ENCODE measurements at places on chromosomes 5 and 9.

DNA sequence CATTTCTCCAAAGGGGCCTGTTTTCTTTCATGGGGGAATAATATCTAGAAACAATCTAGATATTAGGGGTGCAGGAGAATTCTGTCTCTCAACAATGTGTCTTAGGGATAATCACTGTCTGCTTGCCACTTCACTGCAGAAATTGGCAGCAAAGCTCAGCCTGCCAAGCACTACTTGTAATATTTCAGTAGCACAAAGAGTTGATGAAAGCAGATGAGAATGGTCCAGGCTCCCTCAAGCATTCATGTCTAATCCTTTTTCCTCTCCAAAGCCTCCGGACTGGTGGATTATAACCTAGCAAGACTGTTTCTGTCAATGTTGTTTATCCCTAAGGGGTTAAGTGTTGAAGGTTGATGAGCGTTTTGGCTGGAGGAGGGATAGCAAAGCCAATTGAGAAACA lies 13.3 kb upstream of the MPDZ start:
- DNase-seq = no peak

GRCh38 chr9:93136011-93136440 lies 2.0 kb upstream of the NINJ1 start:
- DNase-seq = no peak

GRCh38 chr5:79269733-79270166 lies 33.8 kb downstream of the JMY start:
- no peak for DNase-seq

DNA sequence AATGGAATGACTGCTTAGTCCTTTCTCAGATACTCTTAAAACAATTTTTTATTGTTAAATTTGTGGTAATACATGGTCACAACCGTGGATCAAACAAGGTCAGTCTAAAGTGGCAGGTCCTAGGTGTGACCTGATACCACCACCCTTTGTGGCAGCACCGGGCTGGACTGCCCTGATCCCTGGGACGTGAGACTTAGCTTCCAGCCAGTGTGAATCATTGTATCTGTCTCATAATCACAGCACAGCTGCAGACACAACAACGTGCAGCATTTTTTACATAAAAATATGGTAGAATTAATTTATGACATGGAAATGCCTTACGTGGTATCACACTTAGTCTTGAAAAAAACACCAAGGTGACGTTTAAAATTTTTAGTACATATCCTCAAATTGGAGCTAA lies 7.8 kb downstream of the TOR1B start:
- no peak for DNase-seq

DNA sequence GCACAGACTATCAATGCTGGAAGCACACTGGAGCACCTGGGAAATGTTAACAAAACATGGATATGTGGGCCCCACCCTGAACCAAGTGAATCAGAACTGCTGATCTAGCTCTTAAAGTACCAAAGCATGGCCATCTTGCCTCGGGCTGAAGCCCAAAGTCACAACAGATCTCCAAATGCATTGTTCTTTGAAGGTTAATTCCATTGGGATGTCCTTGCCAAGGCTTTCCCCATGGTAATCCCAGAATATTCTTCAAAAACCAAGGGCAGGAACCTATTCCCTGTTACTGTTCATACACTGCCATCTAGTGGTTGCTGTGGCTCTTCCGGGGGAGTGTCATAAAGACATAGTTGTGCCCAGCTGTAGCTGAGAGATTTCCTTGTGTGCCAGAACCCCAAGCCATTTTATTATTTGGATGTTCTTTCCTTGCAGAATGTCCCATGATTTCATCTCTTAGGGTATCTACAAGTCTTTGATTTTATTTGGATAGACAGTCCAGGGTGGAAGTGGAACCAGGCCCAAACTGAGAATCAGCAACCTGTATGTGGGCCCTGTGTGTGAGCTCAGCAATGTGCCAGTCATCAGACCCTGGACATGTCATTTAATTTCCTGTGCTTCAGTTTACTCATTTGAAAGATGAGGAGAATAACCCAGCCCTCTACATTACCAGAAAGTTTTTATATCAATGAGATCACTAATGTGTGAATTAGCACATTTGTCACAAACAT lies 290.0 kb downstream of the ACTL7B start:
- no peak for DNase-seq

DNA sequence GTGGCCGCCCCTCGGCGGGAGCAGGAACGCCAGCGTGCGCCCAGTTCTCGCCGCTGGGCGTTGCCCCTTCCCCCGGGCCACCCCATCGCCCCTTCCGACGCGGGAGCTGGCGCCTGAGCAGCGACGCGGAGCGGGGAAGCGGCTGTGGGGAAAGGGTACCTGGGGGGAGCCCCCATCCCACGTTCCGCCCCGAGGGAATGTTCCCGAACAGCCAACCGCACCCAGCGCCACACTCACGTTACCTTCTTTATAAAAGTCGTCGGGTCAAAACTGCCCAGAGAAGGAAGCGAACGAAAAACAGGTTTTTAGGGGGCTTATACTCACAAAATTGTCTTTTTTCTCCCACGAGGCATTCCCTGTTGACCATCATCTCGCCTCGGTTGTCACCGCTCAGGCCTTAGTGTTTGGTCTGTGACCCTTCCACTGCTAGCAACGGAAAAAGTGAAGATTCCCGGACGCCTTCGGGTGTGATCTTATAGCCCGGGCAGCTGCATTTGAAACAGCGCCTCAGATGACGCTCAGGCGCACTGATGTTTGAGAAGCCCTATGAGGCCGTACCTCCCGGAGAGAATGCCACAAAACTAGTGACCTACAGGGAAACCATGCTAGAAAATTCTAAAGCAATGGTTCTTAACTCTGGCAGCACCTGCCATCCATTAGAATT lies 475 bp upstream of the GOLM1 start:
- peak; percentile 19 for DNase-seq

GRCh38 chr9:130451509-130452388 lies 7.0 kb downstream of the ASS1 start:
- DNase-seq = no peak

GRCh38 chr9:79080536-79080935 lies 491.2 kb upstream of the TLE4 start:
- DNase-seq = no peak

All from immature natural killer cell (primary cell).